ENCODE measurements at places on chromosomes 2 and 18.

DNA sequence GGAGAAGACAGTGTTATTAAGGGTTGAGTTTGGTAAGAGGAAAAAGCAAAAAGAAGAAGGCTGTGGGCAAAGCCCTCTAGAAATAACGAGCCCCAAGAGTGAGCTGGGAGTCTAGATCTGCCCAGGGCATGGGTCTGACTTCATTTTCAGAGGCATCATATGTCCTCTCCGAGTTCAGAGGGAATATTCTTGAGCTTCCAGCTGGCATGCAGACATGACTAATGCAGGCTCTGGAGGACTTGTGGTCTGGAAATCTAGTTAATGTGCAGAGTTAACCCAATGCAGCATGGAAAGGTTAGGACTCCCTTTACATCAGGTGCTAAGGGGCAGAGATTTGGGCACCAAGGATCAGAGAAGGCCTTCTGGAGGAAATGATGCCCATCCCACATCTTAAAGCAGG is 7.3 kb downstream of the ACMSD start:
- DNase-seq: no peak

GRCh38 chr2:150126143-150126740 is 361.2 kb downstream of the RND3 start:
- no peak for DNase-seq

GRCh38 chr2:196711625-196712024 is 72.1 kb downstream of the CCDC150 start:
- no peak for DNase-seq

GRCh38 chr18:6118080-6118479 is 222.8 kb upstream of the TMEM200C start:
- DNase-seq: no peak

- DNase-seq: no peak
Observed at GRCh38 chr2:203670939-203671338, 35.5 kb upstream of the CD28 start.

GRCh38 chr2:119333360-119333759 is 33.3 kb downstream of the C2orf76 start:
- DNase-seq: no peak

DNA sequence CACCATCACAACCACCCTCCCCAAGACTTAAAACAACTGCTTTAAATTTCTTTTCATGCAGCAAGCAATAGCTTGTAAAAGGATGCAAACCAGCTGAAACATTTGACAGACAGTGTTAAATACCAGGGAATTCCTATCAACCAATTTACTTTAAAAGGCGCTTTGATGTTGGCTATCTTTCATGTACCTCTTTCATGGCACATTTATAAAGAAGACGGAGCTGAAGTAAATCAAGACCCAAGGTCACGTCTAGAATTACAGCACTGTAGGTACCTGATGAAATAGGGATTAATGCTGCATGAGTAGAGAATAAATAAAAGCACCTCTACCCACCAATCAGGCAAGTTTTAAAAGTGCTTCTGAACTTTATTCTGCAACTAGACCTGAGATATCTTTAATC is 78.9 kb downstream of the SRBD1 start:
- no peak for DNase-seq

DNA sequence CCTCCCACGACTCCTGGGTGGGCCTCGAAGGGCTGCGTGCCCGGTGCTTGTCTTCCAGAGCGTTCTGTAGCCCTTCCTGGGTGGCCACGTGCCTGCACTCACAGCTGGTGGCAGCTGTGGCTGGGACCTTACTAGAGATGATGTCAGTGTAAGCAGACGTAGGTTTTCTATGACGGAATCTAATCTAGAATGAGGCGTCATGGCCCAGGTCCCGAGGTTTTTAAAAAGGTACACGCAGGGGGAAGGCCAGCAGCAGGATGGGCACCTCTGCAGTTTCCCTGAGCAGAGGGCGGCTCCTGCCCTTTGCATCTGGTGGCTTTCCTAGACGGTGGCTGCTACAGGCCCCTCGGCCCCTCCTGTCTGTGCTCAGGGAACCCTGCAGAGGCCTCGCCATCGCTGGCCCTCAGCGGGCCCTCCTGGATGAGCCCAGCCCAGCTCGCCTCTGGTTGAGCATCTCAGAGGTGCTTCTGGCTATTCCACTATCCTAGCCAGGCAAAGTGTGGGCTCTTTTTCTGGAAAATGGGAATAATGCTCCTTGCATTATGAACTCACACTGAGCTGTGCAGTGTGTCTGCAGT is 49.6 kb upstream of the PXDN start:
- DNase-seq: no peak

DNA sequence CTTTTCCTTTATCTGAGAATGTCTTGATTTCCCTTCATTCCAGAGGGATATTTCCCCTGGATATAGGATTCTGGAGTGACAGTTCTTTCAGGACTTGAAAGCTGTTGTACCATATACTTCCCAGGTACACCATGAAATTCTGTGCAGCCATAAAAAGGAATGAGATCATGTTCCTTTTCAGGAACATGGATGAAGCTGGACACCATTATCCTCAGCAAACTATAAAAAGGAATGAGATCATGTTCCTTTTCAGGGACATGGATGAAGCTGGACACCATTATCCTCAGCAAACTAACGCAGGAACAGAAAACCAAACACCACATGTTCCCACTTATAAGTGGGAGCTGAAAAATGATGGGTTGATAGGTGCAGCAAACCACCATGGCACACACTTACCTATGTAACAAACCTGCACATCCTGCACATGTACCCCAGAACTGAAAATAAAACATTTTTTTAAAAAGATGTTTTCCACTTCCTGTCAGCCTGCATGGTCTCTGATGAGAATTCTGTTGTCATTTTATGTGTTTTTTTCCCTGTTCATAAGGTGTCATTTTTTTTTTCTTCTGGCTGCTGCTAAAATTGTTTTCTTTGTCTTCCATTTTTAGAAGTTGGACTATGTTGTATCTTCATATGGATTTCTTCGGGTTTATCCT is 133.3 kb downstream of the DNAH6 start:
- DNase-seq: no peak

DNA sequence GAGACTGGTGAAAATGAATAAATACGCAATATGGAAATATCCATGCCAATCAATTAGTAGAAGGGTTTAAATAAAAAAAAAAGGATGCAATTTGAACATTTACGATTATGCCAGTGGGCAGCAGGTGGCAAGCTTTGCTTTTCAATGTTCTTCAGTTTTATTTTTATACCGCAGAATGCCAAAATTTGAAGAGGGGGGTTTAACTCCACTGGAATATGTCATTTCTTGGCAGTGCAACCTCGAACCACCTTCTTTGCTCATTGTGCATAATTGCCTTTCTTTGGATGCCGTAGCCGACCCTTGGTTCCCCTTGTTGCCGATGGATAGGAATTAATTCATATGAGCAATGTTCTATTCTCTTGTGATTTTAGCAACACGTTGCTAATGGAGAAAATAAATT is 88.0 kb downstream of the LTBP1 start:
- no peak for DNase-seq

DNA sequence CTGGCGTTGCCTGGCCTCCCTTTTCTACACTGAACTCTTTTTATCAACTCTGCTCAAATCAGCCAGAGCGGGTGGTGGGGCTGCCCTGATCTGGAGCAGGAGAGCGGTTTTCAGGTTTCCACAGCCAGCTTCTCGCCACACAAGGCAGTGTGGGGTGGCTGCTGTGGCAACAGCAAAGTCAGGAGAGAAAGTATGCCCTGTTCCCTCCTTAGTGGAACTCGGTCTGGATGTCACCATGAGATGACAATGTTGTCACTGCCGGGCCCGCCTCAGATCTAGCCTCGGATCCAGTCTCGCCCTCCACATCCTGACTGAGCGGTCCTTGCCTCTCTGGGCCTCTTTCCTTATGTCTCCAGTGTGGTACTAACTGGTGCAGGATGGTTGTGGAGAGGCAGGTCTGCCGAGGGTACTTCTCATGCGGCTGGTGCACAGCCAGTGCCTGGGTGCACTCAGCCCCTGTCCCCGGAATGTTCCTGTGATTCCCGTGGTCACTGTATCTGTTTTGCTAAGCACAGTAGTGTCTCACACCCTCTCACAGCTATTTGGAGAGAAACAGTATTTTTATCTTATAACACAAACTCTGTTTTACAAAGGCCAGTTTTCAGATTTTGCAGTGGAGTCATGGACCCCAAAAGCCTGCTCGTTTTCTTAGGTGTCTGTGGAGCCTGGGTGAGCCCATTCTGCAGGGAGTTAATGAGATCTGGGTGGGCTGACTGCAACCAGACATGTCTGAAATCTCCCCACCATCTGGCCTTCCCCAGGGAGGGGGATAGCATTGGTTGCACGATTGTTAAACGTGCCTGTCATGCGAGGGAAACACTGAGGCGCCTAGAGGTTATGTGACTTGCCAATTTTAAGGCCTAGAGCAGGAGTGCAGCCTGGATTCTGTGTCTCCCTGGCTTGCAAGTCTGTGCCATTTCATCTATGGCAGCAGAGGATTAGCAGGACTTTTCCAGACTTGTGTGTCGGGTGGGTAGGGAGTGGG is 261.1 kb upstream of the AGAP1 start:
- DNase-seq: no peak

DNA sequence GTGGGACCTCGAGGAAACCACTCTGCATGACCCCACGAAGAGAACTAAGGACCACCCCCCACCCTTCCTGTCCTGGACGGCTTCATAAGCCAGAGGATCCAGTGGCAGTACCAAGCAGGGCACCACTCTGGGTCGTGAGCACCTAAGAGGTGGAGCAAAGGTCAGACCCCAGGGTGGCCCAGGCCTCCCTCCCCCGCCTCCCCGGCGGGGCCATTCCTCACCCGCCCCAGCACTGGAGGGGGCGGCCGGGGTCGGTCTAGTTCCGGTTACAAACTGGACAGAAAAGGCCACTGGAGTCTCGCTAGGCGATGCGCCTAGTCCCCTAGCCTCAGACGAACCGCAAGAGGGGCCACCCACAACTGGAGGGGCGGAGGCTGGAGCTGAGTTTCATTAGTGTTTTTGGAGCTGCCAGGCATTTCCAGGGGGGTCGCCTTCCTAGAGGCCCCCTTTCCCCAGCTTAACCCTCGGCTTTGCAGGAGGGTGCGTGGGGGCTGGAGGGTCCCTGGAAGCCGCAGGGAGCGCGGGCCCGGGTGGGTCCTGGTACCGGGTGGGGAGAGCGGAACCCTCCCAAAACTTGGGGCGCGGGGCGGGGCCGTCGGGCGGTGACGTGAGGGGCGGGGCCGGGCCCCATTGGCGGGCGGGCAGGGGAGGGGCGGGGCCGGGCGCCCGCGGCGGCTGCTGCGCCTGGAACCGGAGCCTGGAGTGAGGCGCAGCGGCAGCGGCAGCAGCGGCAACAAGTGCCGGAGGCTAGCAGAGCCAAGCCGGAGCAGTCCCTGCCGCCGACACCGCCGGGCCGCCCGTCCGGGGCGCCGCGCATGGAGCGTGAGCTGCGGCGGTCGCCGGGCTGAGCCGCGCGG is at the start of gene B3GNT2:
Gene B3GNT2 (plus strand): TSS at position 695 of the 857 bp plus-strand sequence. CDS start 26,106 bp downstream, outside the sequence.
- DNase-seq: peak; percentile 56

DNA sequence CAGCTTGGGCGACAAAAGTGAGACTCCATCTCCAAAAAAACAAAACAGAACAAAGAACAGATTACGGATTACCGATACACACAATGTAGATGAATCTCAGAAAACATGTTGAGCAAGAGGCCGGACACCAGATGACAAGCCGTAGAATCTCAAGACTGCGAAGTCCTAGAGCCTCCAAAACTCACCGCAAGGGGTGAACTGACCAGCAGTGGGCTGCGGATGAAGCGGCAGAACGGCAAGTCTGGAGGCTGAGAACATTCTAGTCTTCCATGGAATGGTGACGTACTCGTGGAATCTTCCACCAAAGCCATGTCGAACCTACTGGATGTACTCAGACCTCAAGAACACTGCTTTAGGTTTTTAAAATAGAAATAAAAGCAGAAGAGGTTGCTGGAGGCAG is 198.8 kb downstream of the NDUFA10 start:
- DNase-seq: no peak

GRCh38 chr2:111157071-111157661 is 36.5 kb downstream of the BCL2L11 start:
- DNase-seq: no peak

GRCh38 chr2:33589444-33589843 is 9.7 kb downstream of the FAM98A start:
- DNase-seq: no peak

DNA sequence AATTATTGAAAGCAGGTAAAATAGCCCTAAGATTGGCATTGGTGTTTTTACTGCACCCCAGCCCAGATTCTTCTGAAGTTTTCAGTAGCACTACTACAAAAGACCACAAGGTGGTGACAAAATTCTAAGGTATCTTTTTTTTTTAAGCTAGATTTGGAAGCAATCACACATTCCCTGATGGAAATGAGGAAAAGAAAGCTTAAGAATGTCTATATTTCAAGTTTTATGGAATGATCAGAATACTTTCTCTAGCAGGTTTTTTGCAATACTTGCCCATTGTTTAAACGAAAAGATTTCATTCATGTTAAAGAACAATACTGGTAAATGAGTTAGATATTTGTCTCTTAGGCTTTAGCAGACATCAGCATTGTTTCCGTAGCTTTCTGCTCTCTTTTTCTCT is 32.1 kb upstream of the ZNF638 start:
- DNase-seq: no peak

GRCh38 chr2:236787885-236788284 is 218.3 kb downstream of the ACKR3 start:
- DNase-seq: no peak

DNA sequence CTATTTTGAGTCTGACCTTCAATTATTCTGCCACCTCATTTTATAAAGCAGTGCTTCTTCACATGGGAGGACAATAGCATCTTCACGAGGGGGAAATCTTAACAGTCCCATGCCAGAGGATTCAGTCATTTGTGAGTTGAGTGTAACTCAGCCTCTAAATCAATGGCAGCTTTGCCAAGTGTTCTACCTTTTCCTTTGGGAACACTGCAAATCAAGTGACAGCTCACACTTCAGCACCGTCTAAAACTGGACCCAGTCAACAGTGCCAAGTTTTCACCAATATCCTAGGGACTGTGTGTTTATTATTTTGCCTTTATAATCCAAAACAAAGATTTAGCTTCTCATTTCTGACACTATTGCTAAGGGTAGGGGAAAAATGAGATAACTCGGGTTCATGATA is 133.6 kb downstream of the FIGN start:
- DNase-seq: no peak

GRCh38 chr2:239689985-239690384 is 289.2 kb upstream of the HDAC4 start:
- DNase-seq: no peak

- DNase-seq: no peak
Observed at GRCh38 chr2:172560721-172561120, 4.8 kb downstream of the PDK1 start.

- no peak for DNase-seq
Observed at GRCh38 chr18:43542016-43542415, 264.7 kb upstream of the SYT4 start.

GRCh38 chr2:10654069-10654468 is 35.7 kb downstream of the NOL10 start:
- peak; percentile 27 for DNase-seq

DNA sequence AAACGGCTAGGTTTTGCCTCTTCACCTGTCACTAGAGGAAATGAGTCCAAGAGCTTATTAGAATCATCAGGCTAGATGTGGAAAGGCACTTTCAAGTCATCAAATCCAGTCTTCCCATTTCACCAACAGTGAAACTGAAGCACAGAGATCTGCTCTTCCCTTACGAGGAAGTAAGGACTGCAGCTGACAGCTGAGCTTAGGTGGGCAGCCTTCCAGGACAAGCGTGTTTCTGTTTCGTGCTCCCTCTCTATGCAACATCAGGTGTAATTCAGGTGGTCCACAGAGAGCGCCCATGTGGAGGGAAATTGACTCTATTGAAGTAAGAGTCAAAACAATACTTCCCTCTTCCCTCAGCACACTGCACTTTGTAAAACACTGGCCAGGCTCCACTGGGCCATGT is 5.5 kb downstream of the CYRIA start:
- DNase-seq: no peak
